Activated T-cell treated with anti-CD3 and anti-CD28 coated beads, Interleukin-2, amount 50 U/mL, for 72 hours (primary cell): ENCODE measurements at places on chromosomes 6 and 20. TPM values are rescaled to one million over a fixed set of nuclear protein-coding genes. Genes with fewer than 3 reads are reported as not detected.
A peak's percentile ranks its signal among the peaks of the same experiment; 100 is the strongest.

SEMG1 gene
- not detected for total RNA-seq

APCDD1L gene
- not detected for total RNA-seq

DNA sequence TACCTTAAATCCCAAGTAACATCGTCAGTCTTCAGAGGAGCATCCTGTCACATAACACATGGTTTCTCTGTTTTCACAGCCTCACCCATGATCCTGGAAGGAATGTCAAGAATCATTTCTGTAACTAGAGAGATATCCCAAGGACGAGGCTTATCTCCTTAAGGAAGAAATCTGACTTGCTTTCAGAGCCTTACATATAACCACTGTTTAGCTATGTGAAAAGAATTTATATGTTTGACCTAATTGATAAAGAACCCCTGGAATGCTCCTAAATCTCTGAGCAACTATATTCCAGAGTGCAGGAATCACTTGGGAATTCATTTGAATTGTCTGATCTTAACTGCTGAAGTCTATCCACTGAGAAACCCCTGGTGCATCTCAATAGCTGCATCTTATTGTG lies 243.1 kb downstream of the ALDH8A1 start:
- DNase-seq = no peak

DNA sequence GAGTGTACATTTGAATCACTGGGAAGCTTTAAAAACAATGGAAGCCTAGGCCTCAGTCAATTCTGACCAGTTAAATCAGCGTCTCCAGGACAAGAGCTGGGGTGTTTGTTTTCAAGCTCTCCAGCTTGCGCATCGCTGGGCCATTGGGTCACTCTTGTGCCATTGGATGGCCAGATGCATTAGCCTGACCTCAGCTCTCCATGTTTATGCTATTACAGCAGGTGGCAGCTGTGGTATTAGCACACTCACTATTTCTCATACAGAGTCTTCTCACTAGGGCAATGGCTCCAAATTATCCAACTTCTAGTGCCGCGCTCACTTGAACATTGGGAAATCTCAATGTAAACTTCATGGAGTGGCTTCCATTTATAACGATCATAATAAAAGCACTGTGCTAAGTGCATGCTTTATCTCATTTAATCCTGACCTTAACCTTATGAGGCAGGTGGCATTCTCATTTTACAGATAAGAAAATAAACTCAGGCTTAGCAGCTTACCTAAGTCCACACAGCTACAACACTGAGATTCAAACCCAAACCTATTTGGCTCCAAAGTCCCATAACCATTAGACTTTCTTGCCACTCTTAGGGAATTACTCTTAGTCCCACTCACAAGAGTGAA lies 108.8 kb downstream of the PPP1R14C start:
- no peak for DNase-seq

GRCh38 chr6:100440935-100441334 lies 23.8 kb downstream of the SIM1 start:
- no peak for DNase-seq

GRCh38 chr6:31702819-31703716 lies at the start of gene ABHD16A:
Gene ABHD16A (minus strand): TSS chr6:31703324. CDS start chr6:31703281, 43 bp downstream.
- DNase-seq = peak; percentile 97

DNA sequence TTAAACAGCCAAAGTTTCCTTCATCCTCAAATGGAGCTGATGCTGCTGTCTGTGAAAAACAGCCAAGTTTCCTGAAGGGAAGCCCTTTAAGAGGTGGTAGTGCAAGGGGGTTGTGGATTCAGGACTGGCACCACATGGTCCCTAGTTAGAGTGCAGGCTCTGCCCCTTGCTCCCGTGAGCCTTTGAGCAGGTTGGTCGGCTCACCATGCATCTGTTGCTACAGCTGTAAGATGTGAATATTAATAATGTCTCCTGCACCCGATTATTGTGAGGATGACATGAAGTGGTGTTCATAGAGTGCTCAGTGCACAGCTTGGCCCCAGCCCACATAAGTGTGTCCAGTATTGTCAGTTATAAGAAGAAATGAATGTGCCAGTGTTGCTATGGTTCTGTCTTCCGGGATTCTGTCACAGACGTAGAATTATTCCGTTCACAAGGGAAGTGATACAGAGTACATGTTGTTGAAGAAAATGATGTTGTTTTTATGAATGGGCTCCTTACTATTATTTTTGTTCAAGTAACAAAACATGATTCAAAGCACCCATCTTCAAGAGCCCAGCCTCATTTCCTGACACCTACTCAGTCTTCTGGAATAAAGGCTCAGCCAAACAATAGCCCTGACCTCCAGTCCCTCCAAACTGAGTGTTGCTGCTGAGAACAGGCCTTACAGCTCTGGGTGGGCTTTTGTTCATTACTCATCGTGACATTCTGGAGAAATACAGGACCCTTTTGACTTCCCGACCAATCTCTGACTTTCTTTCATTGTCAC lies 2.9 kb upstream of the PKIG start:
- DNase-seq = no peak

- DNase-seq = no peak
Measured at GRCh38 chr20:32357375-32357868, 709 bp upstream of the ASXL1 start.
